ENCODE measurements at places on chromosomes 2 and 18.
A peak's percentile ranks its signal among the peaks of the same experiment; 100 is the strongest.

- no peak for DNase-seq
Observed at GRCh38 chr2:1613731-1614354, 130.5 kb downstream of the PXDN start.

- DNase-seq, result peak; percentile 57
Observed at GRCh38 chr18:74994502-74995418, 214.2 kb downstream of the PTGR3 start.

DNA sequence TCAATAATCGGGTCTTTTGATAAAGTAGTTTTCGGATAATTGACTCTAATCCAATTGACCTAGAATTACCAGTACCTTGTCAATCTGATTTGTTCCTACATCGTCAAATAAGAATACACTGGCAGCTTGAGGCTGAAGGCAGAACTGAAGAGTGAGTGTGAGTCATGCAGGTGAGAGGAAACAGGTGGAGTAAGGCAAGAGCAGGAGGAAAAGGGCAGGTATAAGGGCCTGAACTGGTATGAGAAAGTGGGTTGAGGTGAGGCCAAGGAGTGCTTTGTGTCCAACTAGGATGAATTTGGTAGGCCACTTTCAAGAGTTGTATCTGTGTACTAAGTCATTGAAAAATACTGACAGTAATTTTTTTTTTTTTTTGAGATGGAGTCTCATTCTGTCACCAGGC, 186.0 kb downstream of the ZNF385B start:
- no peak for DNase-seq

- DNase-seq, result no peak
Observed at GRCh38 chr2:146814971-146815370, 1029.9 kb upstream of the ACVR2A start.

DNA sequence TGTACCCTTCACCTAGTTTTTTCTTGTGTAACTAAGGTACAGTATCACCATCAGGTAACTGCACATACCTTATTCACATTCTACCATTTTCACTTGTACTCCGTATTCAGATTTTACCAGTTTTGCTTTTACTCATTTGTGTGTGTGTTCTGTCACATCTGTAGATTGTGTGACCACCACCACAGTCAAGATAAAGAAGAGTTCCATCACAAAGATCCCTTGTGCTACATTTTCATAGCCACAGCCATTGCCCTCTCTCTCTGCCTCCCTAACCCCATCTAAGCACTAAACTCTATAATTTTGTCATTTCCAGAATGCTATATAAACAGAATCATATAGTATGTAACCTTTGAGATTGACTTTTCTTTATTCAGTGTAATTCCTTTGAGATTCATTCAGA, 23.5 kb downstream of the DIS3L2 start:
- no peak for DNase-seq

- DNase-seq, result no peak
Observed at GRCh38 chr2:200380833-200381542, 74.5 kb downstream of the SPATS2L start.

GRCh38 chr2:240614391-240614790, 10.9 kb upstream of the GPR35 start:
- no peak for DNase-seq

GRCh38 chr2:69914950-69915945, at the start of gene MXD1:
TSS of gene MXD1 (plus strand) at chr2:69915109. CDS start at chr2:69915331, 222 bp downstream.
- DNase-seq, result peak; percentile 39

- peak; percentile 77 for DNase-seq
Observed at GRCh38 chr2:233867993-233868532, at the start of gene MSL3B. TSS of gene MSL3B (minus strand) at chr2:233868386.

Measured in suppressor macrophage treated with lipopolysaccharide for 4 hours (primary cell).